ENCODE measurements at places on chromosomes 4 and X. TPM values are rescaled to one million over a fixed set of nuclear protein-coding genes. Genes with fewer than 3 reads are reported as not detected.

ETNPPL gene
- total RNA-seq = 7.2 TPM

GPM6B gene
- total RNA-seq = 455 TPM

MRFAP1 gene
- 216 TPM for total RNA-seq

PDZD4 gene
- 125 TPM for total RNA-seq

USP17L12 gene
- total RNA-seq = not detected

PRR32 gene
- not detected for total RNA-seq

RIPPLY1 gene
- not detected for total RNA-seq

DDIT4L gene
- 3.7 TPM for total RNA-seq

SRPK3 gene
- 0.46 TPM for total RNA-seq

SGMS2 gene
- 6.0 TPM for total RNA-seq

SATL1 gene
- 2.5 TPM for total RNA-seq

CHRDL1 gene
- total RNA-seq = 5.5 TPM

FGA gene
- total RNA-seq = not detected

APOO gene
- 33.0 TPM for total RNA-seq

TMEM156 gene
- 0.46 TPM for total RNA-seq

TMEM144 gene
- 9.7 TPM for total RNA-seq
